ENCODE measurements at places on chromosomes 3 and 15.
A peak's percentile ranks its signal among the peaks of the same experiment; 100 is the strongest.

GRCh38 chr3:191528589-191528988, 67.6 kb downstream of the PYDC2 start:
- DNase-seq, result peak; percentile 32

- peak; percentile 32 for DNase-seq
Observed at GRCh38 chr15:70605606-70606410, 157.6 kb downstream of the UACA start.

GRCh38 chr3:156180077-156180476, 59.7 kb downstream of the KCNAB1 start:
- peak; percentile 88 for DNase-seq

- DNase-seq, result peak; percentile 16
Observed at GRCh38 chr15:22866079-22866478, 27.6 kb downstream of the NIPA2 start.

DNA sequence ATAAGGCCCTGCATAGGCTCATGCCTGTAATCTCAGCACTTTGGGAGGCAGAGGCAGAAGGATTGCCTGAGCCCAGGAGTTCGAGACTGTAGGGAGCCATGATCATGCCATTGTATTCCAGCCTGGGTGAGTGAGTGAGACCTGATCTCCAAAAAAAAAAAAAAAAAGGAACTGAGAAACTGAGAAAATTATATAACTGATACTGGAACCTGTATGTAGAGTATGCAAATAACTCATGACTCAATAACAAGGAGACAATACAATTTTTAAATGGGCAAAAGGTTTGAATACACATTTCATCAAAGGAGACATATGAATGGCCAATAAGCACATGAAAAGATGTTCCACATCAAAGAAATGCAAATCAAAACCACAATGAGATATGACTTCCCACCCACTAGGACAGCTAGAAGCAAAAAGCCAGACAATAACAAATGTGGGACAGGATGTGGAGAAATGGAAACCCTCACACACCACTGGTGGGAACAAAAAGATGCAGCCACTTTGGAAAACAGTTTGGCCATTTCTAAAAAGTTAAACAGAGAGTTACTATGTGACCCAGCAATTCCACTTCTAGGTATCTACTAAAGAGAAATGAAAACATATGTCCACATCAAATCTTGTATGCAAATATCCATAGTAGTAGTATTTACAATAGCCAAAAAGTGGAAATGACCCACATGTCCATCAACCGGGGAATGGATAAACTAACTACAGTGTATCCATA, 70.7 kb downstream of the IQSEC1 start:
- no peak for DNase-seq

GRCh38 chr15:68354268-68354667, 76.7 kb downstream of the FEM1B start:
- DNase-seq, result no peak

GRCh38 chr3:197533927-197534725, 21.6 kb downstream of the BDH1 start:
- DNase-seq, result peak; percentile 39

DNA sequence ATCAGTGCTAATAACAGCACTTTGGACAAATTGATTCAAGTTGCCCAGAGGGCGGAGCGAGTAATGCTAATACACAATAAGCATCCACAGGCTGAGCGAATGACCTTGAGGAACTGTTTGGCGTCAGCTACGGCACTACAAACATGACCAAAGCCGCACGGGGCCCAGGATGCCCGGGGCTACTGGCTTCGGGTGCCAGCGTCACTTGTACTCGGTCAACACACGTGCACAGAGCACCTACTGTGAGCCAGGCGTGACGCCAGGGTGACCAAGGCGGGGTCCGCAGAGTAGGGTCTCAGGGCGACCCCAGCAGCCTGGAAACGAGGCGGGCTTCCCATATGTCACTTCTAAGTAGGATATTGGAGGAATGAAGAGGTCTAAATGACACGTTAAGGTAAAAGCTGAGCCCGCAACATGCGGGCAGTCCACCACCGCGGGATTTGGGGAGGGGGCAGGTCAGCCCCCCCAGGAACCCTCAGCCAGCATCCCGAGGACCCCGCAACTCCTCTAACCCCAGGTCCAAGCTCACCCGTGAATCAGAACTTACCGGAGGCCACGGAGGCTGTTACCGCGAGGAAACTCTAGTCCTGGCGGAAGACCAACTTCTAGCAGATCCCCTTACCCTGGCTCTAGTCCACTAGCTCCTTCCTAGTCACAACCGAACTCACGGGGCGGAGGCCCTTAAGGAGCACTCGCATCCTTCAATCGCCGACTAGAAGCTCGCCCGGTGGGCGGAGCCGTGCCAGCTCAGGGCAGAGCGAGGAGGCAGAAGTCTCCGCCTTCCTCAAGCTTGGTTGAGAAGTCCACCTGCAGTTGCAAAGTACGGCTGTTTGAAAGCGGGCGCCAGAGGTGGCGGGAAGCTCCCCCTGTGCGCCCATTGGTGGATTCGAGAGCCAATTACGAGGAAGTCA, at the start of gene CEP152:
Gene CEP152, minus strand, starts transcription at position 656 of the 911 bp plus-strand sequence. CDS start 5,420 bp downstream, outside the sequence.
- peak; percentile 98 for DNase-seq

- no peak for DNase-seq
Observed at GRCh38 chr15:74257623-74258022, 21.5 kb downstream of the CCDC33 start.

DNA sequence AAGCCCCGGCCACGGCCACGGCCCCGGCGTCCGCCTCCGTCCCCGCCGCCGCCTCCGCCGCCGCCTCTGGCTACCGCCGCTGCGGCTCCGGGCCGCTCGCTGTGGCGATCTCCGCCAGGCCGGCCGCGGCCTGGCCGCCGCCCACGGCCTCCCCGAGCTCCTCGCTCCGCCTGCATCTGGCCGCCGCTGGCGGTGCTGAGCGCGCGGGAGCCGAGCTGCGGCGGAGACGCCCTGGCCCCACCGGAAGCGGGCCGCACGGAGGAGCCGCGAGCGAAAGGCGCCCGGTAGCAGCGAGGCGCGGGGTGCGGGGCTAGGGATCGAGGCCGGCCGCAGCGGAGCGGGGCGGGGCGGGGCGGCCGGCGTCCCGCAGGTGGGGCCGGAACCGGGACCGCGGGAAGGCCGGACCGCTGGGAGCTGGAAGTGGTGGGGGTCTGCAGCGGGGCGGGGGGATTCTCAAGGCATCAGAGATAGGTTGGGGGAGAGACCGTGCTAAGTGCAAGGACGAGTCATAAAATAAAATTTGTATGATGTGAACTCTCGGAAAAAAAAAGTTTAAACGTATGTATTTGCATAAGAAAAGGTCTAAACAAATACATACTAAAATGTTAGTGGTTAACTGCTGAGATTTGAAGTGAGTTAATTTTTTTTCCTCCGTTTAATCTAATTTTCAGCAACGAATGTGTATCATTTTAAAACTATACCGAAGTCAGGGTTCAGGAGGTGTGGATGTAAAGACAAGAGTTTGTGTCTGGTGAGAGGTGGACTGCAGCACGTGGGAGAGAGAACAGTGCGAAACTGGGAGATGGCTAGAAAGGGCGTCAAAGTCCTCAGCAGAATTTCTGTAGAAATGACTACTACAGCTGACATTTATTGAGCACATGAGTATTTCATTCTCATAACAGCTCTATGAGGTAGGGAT, at the start of gene AVEN:
Gene AVEN, minus strand, starts transcription at position 334 of the 919 bp plus-strand sequence. Its CDS starts 158 bp downstream, at position 176.
- DNase-seq, result peak; percentile 49

- peak; percentile 26 for DNase-seq
Observed at GRCh38 chr3:30471066-30471465, 135.3 kb upstream of the TGFBR2 start.

GRCh38 chr3:160906646-160907045, 150.6 kb downstream of the PPM1L start:
- DNase-seq, result no peak

DNA sequence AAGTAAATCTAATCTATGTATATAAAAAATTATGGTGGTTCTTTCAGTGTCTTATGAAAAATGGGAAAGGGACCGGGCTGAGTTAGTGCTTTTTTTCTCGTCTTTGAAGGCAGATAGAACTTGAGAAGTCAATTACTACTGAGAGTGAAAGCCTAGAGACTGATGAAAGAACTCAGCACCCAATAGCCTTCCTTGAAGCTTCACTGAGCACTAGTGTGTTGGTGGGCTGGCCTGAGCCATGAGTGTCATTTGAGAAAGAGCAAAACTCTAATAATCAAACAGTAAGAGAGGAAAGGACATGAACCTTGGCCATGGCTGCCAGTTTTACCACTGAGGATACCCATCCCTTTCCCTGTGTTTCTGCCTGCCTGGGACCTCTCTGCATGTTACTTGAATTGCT, 428.3 kb upstream of the RASGRP1 start:
- no peak for DNase-seq

DNA sequence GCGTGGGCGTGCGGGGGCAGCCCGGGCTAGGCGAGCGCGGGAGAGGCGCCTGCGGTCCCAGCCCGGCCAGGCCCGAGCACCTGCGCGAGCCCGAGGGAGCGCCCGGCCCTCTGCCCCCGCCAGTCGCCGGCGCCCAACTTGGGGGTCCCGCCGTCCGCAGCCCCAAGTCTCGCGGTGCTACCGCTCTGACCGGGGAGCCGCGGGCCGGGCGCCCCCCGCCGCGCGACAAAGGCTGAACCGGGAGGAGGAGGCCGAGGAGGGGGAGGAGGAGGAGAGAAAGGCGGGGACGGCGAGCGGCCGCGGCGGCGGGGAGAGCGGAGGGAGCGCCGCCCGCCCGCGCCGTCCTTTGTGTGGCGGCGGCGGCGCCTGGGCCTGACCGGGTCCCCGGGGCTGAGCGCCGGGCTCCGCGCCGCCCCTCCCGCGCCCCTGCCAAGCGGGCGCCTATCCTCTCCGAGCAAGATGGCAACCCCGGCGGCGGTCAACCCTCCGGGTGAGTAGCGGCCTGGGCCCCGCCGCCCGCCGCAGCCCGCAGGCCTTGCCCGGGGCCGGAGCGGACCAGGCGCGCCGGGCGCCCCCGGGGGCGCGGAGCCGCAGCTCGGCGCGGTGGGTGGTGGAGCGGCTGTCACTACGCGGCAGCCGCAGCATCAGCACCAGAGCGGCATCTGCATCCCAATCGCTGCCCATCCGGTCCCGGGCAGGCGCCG, at the start of gene ARNT2:
Gene ARNT2, plus strand, starts transcription at position 326 of the 704 bp plus-strand sequence. Its CDS starts 134 bp downstream, at position 460.
- no peak for DNase-seq

- no peak for DNase-seq
Observed at GRCh38 chr15:93141371-93141794, 52.4 kb upstream of the RGMA start.

- DNase-seq, result no peak
Observed at GRCh38 chr3:157261000-157261399, 101.1 kb upstream of the CCNL1 start.

DNA sequence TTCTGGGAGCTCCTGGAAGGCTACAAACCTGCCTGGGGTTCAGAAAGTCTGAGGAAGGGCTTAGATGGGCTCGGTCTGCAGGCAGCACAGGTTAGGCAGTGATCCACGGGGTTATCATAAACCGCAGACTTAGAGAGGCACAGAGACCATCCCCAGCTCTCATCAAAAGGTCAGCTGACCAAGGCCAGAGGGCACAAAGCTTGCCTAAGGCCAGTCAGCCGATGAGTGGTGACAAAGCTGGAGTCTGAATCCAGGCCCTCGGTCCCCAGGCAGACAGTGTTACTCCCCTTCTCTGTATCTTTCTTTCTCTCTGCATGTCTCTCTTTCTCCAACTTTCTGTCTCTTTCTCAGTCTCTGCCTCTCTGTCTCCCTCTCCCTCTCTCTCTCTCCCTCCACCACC, 56.5 kb downstream of the ADCY5 start:
- DNase-seq, result no peak

- peak; percentile 65 for DNase-seq
Observed at GRCh38 chr15:75578948-75579920, at the start of gene PTPN9. Gene PTPN9 (minus strand): TSS chr15:75579315. CDS start chr15:75578776, 539 bp downstream.

DNA sequence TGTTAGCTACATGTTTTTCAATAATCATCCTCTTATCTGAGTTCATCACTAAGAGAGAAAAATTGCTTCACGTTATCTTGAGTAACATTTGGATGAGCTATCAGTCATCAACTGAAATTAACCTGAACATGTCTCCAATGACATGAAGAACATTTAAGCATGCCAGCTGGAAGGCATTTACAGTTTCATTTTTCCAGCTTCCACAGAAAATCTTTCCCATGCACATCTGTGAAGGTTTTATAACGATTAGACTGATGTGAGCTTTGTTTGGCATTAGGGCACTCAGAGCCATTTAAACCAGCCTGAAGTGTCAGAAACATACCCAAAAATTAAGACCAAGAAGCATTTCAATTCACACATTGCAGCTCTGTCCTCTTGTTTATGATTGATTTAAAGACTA, 235.8 kb upstream of the ARHGEF26 start:
- DNase-seq, result no peak

DNA sequence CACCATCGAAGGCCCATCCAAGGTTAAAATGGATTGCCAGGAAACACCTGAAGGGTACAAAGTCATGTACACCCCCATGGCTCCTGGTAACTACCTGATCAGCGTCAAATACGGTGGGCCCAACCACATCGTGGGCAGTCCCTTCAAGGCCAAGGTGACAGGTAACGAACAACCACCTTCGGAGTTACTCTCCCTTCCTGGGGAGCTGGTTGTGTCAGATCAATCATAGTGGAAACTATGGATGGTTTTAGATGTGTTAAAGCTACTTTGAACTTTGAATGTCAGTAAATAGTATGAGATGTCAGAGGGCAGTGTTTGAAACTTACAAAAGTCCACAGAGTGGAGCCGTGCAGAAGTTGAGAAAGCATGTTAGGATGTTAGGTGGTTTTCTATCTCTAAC, 42.3 kb downstream of the DNASE1L3 start:
- DNase-seq, result no peak

GRCh38 chr3:151316267-151316991, at the start of gene GPR87:
Gene GPR87 (minus strand): TSS chr3:151316820. CDS start chr3:151300100, 16,720 bp downstream.
- DNase-seq, result peak; percentile 95

GRCh38 chr3:7518026-7518425, 657.1 kb downstream of the GRM7 start:
- no peak for DNase-seq

GRCh38 chr15:48456134-48456533, 124.9 kb downstream of the DUT start:
- DNase-seq, result no peak

- peak; percentile 92 for DNase-seq
Observed at GRCh38 chr3:71504250-71505036, 79.1 kb downstream of the FOXP1 start.

DNA sequence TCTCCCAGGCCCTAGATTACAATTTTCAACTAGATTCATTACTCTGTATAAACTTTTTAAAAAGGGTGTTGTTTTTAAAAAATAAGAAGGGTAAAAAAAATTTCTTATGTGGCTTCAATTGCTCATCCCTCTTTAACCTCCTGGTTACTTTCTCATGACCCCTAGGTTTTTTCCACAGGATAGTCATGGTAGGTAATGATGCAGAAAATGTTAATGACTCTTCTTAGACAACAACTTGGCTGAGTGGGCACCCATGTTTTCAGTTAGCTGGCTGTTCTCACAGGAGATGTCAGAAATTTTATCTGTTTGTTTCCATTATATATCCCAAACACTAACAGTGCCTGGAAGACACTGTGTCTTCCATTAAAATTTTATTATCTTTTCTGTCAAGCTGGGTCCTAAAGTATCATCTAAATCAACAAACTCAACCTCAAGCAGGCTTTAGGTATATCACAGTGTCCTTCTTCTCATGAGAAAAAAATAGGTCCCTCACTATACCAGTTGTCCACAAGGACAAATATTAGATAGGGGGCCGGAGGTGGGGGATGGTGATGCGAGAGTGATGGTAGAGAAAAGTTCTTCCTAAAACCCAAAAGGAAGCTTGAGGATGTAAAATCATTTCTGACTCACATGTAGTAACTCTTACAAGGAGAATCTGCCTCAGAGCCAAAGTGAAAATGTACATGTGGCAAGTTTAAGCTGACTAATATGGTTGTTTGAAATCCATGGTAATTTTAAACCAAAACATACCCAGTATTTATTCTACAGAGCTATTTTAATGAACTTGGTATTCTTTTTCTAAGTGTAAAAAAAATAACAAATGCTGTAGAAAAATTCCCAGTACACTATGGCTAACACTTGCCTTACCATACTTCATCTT, 43.3 kb downstream of the PLOD2 start:
- peak; percentile 27 for DNase-seq
